ENCODE measurements at places on chromosomes 6 and 20. TPM values are rescaled to one million over a fixed set of nuclear protein-coding genes. Genes with fewer than 3 reads are reported as not detected.
A peak's percentile ranks its signal among the peaks of the same experiment; 100 is the strongest.

The FAM83C gene
- total RNA-seq = not detected

GRCh38 chr6:87697581-87698546 lies 4.2 kb downstream of the AKIRIN2 start:
- DNase-seq = no peak

The TMC2 gene
- total RNA-seq = not detected

The PRDM13 gene
- not detected for total RNA-seq

The CCM2L gene
- total RNA-seq = not detected

The KCNK16 gene
- total RNA-seq = not detected

DNA sequence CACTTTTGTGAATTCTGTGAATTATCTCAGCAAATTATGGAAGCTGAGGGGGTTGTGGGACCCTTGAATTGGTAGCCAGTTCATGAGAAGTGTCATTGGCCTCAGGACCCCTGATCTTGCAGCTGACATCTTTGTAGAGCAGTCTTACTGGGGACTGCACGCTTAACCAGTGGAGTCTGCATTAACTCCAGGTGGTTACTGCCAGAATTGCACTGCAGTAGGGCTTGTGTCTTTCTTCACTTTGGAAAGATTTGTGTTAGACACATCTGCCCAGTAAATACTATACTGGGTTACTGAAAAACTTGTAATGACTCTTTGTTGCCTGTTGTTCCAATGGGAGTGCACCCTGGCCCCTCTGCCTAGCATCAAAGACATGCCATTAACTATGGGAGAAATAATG lies 21.2 kb upstream of the CDKN1A start:
- DNase-seq = no peak

GRCh38 chr6:131754715-131755567 lies 44.1 kb upstream of the CTAGE9 start:
- DNase-seq = no peak

- DNase-seq = no peak
Measured at GRCh38 chr20:52035498-52035897, 156.1 kb downstream of the ZFP64 start.

The DZANK1 gene
- 3.1 TPM for total RNA-seq

GRCh38 chr6:19210849-19211590 lies 626.1 kb upstream of the ID4 start:
- peak; percentile 12 for DNase-seq

DNA sequence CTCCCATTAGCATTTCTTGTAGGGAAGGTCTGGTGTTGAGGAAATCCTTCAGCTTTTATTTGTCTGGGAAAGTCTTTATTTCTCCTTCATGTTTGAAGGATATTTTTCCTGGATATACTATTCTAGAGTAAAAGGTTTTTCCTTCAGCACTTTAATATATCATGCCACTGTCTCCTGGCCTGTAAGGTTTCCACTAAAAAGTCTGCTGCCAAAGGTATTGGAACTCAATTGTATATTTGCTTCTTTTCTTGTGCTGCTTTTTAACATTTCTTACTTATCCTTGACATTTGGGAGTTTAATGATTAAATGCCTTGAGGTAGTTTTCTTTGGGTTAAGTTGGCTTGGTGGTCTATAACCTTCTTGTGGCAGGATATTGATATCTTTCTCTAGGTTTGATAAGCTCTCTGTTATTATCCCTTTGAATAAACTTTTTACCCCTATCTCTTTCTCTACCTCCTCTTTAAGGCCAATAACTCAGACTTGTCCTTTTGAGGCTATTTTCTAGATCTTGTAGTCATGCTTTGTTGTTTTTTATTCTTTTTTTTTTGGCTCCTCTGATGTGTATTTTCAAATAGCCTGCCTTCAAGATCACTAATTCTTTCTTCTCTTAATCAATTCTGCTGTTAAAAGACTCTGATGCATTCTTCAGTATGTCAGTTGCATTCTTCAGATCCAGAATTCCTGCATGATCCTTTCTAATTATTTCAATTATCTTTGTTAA lies 225.0 kb upstream of the ZNF217 start:
- DNase-seq = no peak

The SCGN gene
- total RNA-seq = not detected

DNA sequence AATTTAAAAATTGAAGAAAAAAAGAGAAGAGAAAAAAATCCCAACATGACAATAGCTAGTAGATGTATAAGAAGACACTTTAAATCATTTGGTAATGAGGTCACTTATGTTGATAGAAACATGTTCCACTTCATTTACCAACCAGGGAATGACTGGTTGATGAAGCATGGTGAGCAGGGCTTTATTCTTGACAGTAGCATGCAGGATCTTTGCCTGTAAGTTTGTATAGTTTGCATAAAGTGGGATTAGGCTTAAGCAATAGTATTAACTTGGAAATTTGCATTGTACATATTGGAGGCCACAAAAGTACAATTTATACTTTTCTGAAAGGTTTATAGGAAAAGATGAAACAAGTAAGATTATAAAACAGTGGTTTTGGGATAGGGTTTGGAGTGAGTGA lies 67.0 kb downstream of the NOX3 start:
- DNase-seq = no peak

DNA sequence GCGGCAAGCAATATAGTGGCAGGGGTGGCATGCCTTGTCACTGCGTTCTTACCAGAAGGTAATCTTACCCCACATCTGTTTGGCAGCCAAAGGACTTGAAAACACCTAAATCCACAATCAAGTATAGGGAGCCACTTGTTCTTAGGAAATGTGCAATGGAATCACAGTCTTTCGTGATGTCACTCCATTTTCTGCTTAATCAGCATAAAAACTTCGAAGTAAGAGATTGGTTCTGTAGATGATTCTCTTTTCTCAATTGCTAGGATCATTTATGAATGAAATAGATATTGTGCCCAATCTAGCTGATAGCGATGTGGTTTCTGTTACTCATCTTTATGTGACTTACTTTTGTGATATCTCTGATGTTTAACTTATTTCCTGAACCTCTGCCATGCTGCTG lies 89.0 kb downstream of the SLC22A3 start:
- no peak for DNase-seq

The ENPP3 gene
- 7.4 TPM for total RNA-seq

GRCh38 chr20:49790077-49790798 lies 22.4 kb upstream of the SLC9A8 start:
- no peak for DNase-seq

- DNase-seq = no peak
Measured at GRCh38 chr6:30127238-30128093, 8.5 kb upstream of the TRIM40 start.

The KCNQ5 gene
- total RNA-seq = 6.1 TPM

GRCh38 chr20:48614593-48615274 lies 213.1 kb downstream of the PREX1 start:
- DNase-seq = no peak

DNA sequence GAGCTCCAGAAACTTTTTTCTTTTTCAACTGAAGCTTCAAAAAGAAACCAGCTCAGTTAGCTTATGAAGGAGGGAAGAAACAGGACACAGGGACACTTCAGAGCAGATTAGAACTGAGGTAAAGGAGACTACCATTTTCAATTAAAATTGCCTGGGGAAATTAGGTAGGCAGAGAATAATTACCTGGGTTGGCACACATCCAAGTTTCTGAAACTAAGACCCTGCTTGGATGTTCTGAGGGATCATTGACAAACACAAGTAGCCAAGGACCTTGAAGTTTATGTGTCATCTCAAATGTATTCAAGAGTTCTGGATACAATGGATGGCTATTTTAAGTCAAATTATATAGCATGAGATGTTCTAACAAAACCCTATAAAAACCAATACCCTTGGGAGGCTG lies 137.6 kb downstream of the PLCB4 start:
- DNase-seq = no peak

The SEMG1 gene
- total RNA-seq = not detected

The FAM110A gene
- 24.5 TPM for total RNA-seq

GRCh38 chr6:30845183-30845582 lies 39.1 kb upstream of the DDR1 start:
- DNase-seq = no peak

The APCDD1L gene
- total RNA-seq = not detected

The GGTLC1 gene
- total RNA-seq = not detected

- DNase-seq = no peak
Measured at GRCh38 chr20:45467861-45468260, 1.7 kb upstream of the WFDC2 start.

DNA sequence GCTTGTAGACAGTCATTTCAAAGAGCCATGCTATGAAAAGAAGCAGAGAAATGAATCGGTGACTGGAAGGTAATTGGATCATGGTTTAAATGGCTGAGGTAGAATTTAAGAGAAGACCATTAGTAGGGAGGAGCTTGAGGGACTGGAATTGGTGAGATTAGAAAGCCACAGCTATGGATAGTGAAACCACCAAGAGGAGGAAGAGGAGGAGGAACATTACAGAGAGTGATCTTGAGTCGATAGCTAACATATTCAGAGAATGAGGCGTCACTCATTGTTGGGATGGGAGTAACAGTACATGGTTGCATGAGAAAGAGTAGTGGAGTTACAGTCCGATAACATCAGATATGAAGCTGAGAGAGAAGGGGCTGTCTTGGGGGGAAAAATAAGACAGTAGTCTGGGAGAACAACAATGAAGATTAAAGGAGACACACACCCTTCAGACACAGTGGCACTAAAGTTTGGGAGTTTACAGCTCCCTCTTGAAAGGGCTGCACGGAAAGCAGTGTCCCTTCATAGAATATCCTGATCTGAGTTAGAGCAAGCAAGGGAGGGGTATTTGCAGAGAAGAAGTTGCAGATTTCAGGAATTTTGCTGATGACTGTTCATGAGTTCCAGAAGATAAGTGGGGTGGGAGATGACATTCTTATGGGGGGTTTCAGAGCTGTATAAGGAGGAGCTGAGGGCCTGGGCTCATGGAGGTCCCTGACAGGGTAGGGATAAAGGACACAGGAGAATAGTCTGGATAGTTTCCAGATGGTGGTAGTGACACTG lies 15.1 kb upstream of the LAMP5 start:
- DNase-seq = no peak

- DNase-seq = peak; percentile 53
Measured at GRCh38 chr20:57391439-57392301, 474 bp downstream of the RBM38 start.

DNA sequence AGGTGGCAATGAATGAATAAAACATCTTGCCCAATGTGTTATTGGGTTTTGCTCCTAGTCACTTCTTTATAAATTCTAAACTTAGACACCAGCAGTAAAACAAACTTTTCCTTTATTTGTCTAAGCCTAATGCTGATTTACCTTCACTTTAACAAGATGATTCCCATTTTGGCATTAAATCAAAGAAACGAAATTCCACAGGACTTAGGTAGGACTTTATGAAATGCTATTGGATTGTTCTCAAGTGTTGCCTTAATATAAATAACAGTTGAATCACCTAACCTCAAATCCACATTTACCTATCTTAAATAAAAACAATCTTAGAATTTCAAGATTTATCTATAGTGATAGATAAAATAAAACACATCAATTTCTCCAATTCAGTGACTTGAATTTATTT lies 831.8 kb downstream of the EPHA7 start:
- no peak for DNase-seq

DNA sequence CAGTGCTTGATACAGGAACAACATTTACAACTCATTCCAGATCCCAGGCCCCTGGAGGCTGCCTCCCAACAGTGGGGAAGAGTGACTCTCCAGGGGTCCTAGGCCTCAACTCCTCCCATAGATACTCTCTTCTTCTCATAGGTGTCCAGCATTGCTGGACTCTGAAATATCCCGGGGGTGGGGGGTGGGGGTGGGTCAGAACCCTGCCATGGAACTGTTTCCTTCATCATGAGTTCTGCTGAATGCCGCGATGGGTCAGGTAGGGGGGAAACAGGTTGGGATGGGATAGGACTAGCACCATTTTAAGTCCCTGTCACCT lies 4.2 kb downstream of the PIM1 start:
- no peak for DNase-seq

The CLVS2 gene
- not detected for total RNA-seq

GRCh38 chr6:122998403-122998975 lies 2.5 kb downstream of the CLVS2 start:
- no peak for DNase-seq

GRCh38 chr6:20319520-20320357 lies 81.9 kb upstream of the E2F3 start:
- peak; percentile 78 for DNase-seq

The SLC26A8 gene
- total RNA-seq = not detected

The CAGE1 gene
- total RNA-seq = 0.25 TPM

- no peak for DNase-seq
Measured at GRCh38 chr6:54971825-54972224, 125.3 kb downstream of the FAM83B start.

The OTOR gene
- total RNA-seq = not detected

DNA sequence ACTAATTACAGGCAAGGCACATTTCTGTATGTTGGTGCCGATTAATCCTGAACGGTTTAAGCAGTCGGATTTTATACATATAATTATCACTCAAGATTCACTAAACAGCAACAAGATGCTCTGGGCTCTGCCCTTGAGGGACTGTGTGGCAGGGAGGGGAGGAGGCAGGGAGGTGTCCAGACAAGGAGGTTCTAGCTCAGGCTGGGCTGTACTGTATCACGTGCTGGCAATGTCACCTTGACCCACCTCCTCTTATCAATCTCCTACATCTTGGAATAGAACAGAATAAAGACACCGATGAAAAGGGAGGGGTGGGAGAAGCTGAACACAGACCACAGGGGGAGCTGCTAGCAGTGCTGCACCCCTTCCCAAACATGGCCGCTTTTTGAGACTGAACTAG lies 65.7 kb downstream of the LRFN2 start:
- no peak for DNase-seq

DNA sequence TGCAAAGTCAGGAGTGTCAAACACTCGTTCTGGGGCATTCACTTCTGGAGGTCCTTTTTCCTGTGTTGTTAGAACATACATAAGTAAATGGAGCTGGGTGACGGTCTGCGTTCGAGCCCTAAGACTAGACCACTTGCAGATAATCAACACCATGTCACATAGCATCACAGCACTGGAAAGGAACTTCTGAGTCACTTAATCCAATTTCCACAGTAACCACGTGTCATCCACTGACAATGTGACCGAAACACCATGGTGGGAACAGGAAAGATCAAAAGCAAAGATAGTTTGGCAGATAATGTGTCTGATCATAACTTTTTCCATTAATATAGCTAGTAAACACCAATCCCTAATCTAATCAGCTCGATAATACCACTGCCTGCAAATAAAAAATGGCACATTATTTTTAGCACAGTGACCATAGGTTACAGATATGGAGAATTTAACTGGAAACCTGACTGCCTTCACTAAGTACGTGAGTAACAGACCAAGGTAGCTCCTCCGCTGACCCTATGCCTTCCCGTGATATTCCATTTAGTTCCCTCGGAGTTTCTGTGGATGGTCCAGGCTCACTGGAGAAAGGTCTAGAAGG lies 34.8 kb downstream of the WRNIP1 start:
- DNase-seq = no peak

- no peak for DNase-seq
Measured at GRCh38 chr20:36200451-36200850, 35.8 kb upstream of the AAR2 start.

The OPRM1 gene
- total RNA-seq = not detected

The ARMH2 gene
- not detected for total RNA-seq

- DNase-seq = no peak
Measured at GRCh38 chr6:42201382-42201781, 6.6 kb upstream of the GUCA1B start.

The NDUFAF4 gene
- total RNA-seq = 63.5 TPM

- no peak for DNase-seq
Measured at GRCh38 chr6:119156757-119157505, 78.5 kb upstream of the FAM184A start.
